CD8-positive, alpha-beta memory T cell (primary cell): ENCODE measurements at places on chromosomes 2 and 18.

GRCh38 chr2:156332284-156332533 lies 312 bp downstream of the NR4A2 start:
- DNase-seq, result no peak
- H3K27ac ChIP-seq, result peak overlapping the region; percentile 94
- H3K4me3 ChIP-seq, result peak overlapping the region; percentile 99
- no peaks in the 10 kb centered on the region for H3K27me3 ChIP-seq
- H3K36me3 ChIP-seq, result no peaks in the 10 kb centered on the region

DNA sequence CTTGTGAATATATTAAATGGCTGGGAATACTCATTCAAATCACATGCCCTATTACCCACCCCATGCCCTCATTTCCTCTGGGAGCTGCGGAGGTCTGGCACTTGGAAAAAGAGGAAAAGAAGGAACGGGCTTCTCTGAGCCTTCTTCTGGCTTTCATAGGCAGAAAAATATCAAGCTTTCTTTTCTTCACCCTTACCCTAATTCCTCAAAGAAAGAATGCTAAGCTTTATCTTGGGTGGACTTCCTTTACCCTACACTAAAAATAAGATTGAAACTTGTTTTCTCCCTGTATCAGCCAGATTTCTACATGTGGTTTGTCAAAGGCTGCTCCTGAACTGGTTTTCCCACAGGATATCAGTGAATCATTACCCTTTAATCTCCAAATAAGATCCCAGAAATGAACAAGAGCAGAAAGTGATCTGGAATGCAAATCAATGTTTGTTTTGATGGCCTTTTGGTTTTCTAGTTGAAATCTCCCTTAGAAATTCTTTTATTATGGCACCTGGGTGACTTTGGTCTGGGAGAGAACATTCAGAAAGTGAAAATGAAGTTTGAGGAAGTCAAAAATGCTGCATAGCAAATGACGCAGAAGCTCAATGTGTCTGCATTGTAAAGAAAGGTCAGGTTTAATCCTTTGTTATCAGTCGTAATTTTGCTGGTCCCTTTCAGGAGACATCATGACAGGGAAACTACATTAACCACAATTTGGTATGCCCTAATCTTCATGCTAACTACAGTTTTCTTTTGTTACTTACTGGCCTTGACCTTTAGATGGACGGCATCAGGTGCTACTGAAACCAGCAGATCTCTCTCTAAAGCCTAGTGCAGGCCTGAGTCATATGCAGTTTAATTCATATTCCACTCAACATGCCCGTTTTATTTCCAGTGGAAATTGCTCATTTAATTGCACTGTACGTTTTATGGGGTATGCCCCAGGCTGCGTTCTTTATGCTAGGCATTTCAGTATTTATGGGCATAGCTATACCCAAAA lies 46.6 kb upstream of the HNRNPA3 start:
- peak overlapping the region; percentile 30 for H3K4me3 ChIP-seq
- peaks cover 18% of the 10 kb centered on the region for H3K4me1 ChIP-seq
- H3K36me3 ChIP-seq, result no peaks in the 10 kb centered on the region
- no peaks in the 10 kb centered on the region for H3K27me3 ChIP-seq

GRCh38 chr2:79640001-79640400 lies 127.2 kb downstream of the CTNNA2 start:
- H3K36me3 ChIP-seq, result no peaks in the 10 kb centered on the region
- H3K4me3 ChIP-seq, result no peak overlapping the region
- no peak overlapping the region for H3K27ac ChIP-seq
- DNase-seq, result no peak
- H3K4me1 ChIP-seq, result no peaks in the 10 kb centered on the region

DNA sequence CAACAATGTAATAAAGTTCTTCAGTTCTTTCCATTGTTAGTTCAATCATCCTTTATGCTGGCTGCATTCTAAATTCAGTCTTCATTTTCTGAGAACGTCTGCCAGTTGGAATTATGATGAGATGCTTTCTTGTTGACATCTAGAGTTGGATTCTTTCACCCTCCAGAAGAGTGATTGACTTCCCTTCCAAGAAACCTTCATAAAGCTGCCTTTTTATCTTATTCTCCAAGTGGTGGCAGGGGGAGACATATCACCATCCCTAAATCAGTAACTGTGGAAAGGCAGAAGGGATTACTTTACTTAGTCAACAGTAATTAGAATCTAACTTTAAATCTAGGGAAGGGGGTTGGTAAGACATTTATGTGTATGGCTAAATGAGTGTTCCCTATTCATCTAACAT lies 86.8 kb upstream of the GULP1 start:
- no peaks in the 10 kb centered on the region for H3K4me1 ChIP-seq
- no peak overlapping the region for H3K27ac ChIP-seq
- H3K27me3 ChIP-seq, result no peaks in the 10 kb centered on the region

DNA sequence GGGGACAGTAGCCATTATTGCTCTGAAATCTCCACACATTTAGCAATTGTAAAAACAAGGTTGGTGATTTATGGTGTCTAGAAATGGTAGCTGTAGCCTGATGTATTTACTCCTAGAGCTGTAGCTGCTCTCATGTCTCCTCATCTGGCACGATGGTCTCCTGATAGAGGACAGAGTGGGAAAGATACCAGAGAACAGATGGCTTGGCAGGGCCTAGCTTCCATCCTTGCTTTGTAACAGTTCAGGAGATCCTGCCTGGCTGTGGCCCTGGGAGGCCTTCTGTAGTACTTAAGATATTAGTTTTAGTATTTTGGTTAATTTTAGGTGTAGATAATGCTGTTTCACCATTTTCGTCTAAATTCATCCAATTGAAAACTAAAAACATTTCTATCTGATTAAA lies 6.7 kb downstream of the ATG16L1 start:
- H3K27ac ChIP-seq, result no peak overlapping the region
- H3K4me1 ChIP-seq, result peaks cover 67% of the 10 kb centered on the region
- DNase-seq, result no peak
- peaks cover 54% of the 10 kb centered on the region for H3K36me3 ChIP-seq

DNA sequence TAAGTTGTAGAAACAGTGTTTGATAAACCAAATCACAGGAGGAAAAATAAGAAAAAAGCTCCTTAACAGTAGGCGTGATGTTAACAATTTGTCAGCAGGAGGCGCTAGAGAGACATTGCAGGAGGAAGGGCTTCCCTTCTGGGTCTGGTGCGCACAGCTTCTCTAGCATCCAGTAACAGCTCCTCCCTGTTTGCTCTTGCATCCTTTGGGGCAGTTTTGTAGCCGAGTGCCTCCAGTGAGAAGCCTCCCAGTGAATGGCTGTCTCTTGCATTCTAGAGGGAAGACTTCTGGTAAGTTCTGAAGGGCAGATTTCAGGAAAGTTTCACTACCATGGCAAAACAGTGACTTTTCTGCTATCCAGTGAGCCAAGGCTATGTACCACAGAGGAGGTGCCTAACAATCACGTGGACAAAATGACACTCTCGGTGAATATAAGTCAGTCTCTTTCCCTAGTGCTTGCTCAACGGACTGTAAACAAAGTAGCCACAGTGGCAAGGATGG lies 9.5 kb upstream of the ZNF396 start:
- no peaks in the 10 kb centered on the region for H3K4me1 ChIP-seq
- no peak overlapping the region for H3K4me3 ChIP-seq
- no peak overlapping the region for H3K27ac ChIP-seq
- H3K36me3 ChIP-seq, result no peaks in the 10 kb centered on the region
- no peaks in the 10 kb centered on the region for H3K27me3 ChIP-seq

- DNase-seq, result no peak
- no peaks in the 10 kb centered on the region for H3K27me3 ChIP-seq
- H3K4me1 ChIP-seq, result peaks cover 8% of the 10 kb centered on the region
Observed at GRCh38 chr2:12081481-12082210, 335.2 kb downstream of the LPIN1 start.

GRCh38 chr2:160334028-160334741 lies 134.1 kb upstream of the ITGB6 start:
- peaks cover 55% of the 10 kb centered on the region for H3K4me1 ChIP-seq
- H3K36me3 ChIP-seq, result no peaks in the 10 kb centered on the region
- no peak overlapping the region for H3K4me3 ChIP-seq
- DNase-seq, result no peak
- H3K27ac ChIP-seq, result no peak overlapping the region
- H3K27me3 ChIP-seq, result no peaks in the 10 kb centered on the region

DNA sequence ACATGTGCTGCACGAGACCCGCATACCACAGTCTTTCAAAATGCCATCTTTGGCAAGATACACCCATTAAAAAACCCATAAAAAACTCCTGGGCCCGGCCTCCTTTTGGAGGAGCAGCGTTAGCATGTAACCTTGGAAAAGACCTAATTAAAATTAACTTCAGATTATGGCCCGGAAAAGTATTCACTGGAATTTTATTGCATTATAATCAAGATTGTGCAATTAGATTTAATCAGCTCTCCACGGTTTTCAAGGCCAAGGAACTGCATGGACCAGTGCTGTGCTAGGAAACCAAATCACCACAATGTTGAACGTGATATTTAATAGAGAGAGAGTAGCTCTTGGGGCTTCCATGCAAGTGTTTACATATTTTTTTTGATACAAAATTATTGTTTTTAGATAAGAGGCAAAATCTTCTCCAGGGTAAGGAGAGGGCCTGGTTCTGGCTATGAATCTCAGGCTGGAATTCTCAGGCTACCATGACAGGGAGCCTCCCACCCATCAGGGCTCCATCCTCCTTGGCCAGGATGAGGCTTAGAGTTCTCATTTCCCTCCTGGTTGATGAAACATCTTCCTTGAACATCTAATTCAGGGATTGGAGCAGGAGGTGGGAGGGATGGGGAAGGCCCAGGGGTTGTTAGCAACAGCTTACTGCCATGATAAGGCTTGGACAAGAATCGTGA lies 82.0 kb upstream of the TTC39C start:
- no peak for DNase-seq
- H3K27ac ChIP-seq, result no peak overlapping the region
- H3K4me1 ChIP-seq, result peaks cover 57% of the 10 kb centered on the region
- H3K4me3 ChIP-seq, result no peak overlapping the region

GRCh38 chr2:241728627-241729026 lies 5.8 kb upstream of the D2HGDH start:
- no peak overlapping the region for H3K27ac ChIP-seq
- no peaks in the 10 kb centered on the region for H3K36me3 ChIP-seq
- no peaks in the 10 kb centered on the region for H3K27me3 ChIP-seq
- H3K4me1 ChIP-seq, result peaks cover 3% of the 10 kb centered on the region
- no peak overlapping the region for H3K4me3 ChIP-seq
- no peak for DNase-seq

DNA sequence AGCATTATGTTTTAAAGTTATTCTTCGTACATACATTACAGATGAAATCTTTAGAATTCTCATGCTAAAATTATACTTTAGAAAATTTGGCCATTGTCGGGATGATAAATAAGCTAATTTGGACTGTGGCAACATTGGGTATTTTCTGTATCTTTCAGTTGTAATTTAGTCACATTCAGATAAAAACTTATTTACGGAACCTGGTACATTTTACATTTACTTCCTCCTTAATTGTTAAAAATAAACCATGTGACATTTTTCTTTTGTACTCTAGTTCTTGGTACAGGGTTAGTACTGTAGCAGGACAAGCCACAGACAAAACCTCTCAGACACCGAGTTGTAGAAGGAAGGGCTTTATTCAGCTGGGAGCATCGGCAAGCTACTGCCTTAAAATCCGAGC lies 4.2 kb downstream of the CNDP2 start:
- H3K27me3 ChIP-seq, result no peaks in the 10 kb centered on the region
- H3K36me3 ChIP-seq, result peaks cover 31% of the 10 kb centered on the region
- peaks cover 40% of the 10 kb centered on the region for H3K4me1 ChIP-seq

GRCh38 chr2:239965318-239965717 lies 59.8 kb downstream of the NDUFA10 start:
- DNase-seq, result no peak
- H3K27ac ChIP-seq, result no peak overlapping the region
- no peak overlapping the region for H3K4me3 ChIP-seq

GRCh38 chr18:35116784-35117318 lies 75.6 kb downstream of the MAPRE2 start:
- H3K27ac ChIP-seq, result no peak overlapping the region
- no peak overlapping the region for H3K4me3 ChIP-seq
- no peaks in the 10 kb centered on the region for H3K27me3 ChIP-seq
- H3K4me1 ChIP-seq, result peaks cover 8% of the 10 kb centered on the region

DNA sequence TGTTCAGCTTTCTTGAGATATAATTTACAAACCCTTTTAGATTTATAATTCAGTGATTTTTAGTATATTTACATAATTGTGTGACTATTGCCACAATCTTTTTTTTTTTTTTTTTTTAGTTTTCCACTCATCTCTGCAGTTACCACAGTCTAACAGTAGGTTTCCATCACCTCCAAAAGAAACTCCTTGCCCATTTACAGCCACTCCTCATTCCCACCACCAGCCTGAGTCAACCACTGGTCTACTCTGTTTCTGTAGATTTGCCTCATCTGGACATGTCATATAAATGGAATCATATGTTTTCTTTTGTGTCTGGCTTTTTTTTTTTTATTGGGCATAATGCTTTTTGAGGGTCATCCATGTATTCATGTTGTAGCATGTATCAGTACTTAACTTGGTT lies 16.1 kb downstream of the MTX2 start:
- no peak for DNase-seq
- H3K4me3 ChIP-seq, result no peak overlapping the region
- no peaks in the 10 kb centered on the region for H3K27me3 ChIP-seq
- H3K27ac ChIP-seq, result no peak overlapping the region
- no peaks in the 10 kb centered on the region for H3K4me1 ChIP-seq

DNA sequence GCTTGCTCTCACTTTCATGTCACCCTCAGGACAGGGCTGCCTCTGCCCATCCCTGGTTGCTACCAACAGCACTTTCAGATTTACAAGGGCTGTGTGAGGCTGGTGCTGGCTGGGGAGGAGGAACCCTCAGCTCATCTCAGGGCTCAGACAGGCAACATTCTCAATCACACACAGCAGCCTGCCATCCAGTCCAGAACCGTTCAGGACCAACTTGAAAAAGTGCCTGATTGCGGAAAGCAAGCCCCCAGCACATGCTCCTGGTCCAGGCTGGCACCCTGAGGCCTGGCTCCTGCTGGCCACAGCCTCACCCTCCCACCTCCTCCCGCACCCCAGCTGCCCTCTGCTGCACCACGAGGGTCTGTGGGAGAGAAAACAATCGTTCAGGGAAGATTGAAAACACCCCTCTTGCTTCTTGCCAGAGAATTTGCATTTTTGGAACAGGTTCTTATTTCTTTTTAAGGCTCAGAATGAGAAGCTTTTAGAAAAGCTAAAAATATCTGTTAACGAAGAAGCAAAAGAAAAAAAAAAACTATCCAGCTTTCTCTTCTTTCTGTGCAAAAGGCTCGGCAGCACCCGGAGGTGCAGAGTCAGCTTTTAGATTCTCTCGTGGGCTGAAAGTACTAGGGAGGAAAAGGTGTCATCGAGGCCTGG lies 403.8 kb upstream of the ID2 start:
- DNase-seq, result no peak
- no peak overlapping the region for H3K27ac ChIP-seq
- H3K27me3 ChIP-seq, result no peaks in the 10 kb centered on the region
- H3K4me3 ChIP-seq, result no peak overlapping the region

GRCh38 chr2:236579048-236579745 lies 9.6 kb downstream of the ACKR3 start:
- no peak overlapping the region for H3K27ac ChIP-seq
- peaks cover 13% of the 10 kb centered on the region for H3K36me3 ChIP-seq
- no peak overlapping the region for H3K4me3 ChIP-seq
